ENCODE measurements at places on chromosomes 1 and 21.
A peak's percentile ranks its signal among the peaks of the same experiment; 100 is the strongest.

DNA sequence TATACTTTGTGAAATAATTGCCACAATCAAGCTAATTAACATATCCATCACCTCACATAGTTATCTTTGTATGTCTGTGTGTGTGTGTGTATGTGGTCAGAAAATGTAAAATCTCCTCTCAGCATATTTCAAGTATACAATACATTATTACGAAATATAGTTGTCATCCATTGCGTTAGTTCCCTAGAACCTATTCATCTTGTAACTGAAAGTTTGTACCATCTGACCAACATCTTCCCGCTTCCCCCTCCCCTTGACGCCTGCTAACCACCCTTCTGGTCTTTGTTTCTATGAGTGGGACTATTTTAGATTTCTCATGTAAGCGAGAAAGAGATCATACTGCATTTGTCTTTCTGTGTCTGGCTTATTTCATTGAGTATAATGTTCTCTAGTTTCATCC, 455.3 kb downstream of the KCNT2 start:
- no peak for DNase-seq

GRCh38 chr1:238061967-238062613, 171.4 kb upstream of the ZP4 start:
- DNase-seq, result no peak

- DNase-seq, result no peak
These were observed 1621.1 kb downstream of the MRPL39 start for GRCh38 chr21:23986214-23986613.

GRCh38 chr21:34129039-34129891, 55.9 kb downstream of the MRPS6 start:
- no peak for DNase-seq

GRCh38 chr1:177786176-177786745, 183.6 kb downstream of the SEC16B start:
- no peak for DNase-seq

GRCh38 chr1:91776068-91776794, 109.7 kb downstream of the TGFBR3 start:
- no peak for DNase-seq

DNA sequence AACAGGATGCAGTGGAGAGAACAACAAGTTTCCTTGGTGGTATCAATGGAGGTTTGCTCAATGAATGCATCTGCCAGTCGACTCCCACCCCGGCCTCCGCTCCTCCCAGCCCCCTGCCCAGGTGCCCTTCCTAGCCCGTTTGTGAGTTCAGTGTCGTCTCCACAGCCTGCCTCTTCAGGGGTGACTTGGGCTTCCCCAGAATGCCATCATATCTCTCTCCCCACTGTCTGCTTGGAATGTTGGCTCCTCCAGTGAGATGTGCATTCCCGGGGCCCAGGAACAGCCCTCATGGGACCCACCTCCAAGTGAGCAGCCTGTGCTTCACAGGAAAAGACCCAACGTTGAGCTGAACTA, 30.5 kb downstream of the MATN1 start:
- no peak for DNase-seq

DNA sequence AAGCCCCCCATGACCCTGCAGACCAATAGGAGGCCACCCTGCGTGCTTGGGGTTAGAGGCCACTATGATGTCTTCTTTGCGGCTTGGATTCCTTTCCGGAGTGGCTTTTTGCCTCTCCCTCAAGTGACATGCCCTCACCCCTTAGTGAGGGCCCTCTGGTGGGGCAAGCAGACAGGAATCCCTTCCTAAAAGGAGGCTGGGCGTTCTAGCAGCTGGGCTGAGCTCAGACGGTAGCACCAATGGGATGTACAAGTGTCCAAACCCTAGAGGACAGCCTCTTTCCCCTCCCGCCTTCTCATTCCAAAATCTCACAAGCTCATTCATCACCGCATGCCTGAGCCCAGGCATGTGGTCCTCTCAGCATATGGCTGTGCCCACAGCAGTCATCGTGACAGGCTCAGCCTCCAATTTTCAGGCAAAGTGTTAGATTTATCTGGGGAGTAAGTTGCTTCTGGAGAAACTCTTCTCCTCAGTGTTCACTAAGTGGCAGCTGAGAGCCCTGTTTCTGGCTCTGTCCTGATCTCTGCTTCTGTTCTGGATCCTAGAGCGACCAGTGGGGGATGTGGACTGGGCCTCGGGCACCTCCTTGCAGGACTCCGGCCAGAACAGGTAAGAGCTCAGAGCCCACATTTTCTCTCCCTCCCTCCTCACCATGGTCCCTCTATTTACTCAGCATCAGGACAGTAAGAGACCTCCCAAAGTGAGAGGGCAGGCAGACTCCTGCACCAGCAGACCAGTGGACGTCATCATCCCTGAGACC, 4.8 kb downstream of the KIAA1614 start:
- DNase-seq, result no peak

GRCh38 chr1:31762726-31763670, 1.1 kb downstream of the ADGRB2 start:
- no peak for DNase-seq

- DNase-seq, result no peak
These were observed 13.4 kb upstream of the MTARC2 start for GRCh38 chr1:220734571-220735326.

GRCh38 chr21:33028287-33028670, 2.5 kb downstream of the OLIG2 start:
- DNase-seq, result no peak

DNA sequence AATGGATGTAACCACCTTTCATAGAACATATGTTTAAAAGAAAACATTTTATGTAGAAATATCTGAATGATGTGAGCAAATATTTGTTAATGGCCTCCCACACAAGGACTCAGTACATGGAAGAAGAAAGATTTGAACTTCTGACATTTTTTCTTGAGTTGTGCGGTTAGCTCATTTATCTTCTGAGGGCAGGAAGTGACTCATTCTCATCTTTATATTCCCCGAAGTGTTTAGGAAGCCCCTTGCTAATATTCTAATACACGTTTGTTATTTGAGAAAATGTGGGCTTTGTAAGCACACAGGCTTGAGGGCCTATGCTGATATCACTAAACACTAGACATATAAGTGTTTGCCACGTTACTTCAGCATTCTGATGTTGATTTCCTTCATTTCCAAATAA, 392.5 kb upstream of the PTBP2 start:
- no peak for DNase-seq

- no peak for DNase-seq
These were observed 30.4 kb downstream of the CFAP74 start for GRCh38 chr1:1972976-1973715.

- DNase-seq, result no peak
These were observed 9.8 kb downstream of the POMGNT1 start for GRCh38 chr1:46188295-46189030.

- DNase-seq, result no peak
These were observed 1.6 kb upstream of the RUNX3 start for GRCh38 chr1:24931468-24932231.

- DNase-seq, result no peak
These were observed 117.3 kb downstream of the KAZN start for GRCh38 chr1:14715802-14716201.

DNA sequence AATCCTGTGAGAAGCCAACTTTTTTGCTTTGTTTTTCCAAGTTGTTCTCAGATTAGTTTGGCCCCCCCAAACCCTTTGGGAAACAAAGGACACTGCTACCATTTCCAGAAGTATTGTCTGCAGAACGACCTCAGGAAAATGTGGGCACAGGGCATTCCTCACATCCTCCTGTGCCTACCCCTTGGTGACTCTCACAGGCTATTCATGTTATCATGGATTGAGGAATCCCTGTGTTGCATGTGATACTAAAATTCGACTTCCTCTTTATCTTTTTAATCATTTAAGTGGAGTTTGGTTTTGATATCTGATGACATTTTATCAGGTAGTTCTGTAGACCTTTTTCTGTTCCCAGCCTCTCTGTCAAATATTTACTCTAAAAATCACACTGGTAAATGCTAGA, 184.5 kb downstream of the FASLG start:
- DNase-seq, result no peak

- DNase-seq, result no peak
These were observed 10.7 kb upstream of the C1QTNF12 start for GRCh38 chr1:1256956-1257871.

GRCh38 chr1:117501281-117501680, 104.6 kb upstream of the TENT5C start:
- DNase-seq, result no peak

DNA sequence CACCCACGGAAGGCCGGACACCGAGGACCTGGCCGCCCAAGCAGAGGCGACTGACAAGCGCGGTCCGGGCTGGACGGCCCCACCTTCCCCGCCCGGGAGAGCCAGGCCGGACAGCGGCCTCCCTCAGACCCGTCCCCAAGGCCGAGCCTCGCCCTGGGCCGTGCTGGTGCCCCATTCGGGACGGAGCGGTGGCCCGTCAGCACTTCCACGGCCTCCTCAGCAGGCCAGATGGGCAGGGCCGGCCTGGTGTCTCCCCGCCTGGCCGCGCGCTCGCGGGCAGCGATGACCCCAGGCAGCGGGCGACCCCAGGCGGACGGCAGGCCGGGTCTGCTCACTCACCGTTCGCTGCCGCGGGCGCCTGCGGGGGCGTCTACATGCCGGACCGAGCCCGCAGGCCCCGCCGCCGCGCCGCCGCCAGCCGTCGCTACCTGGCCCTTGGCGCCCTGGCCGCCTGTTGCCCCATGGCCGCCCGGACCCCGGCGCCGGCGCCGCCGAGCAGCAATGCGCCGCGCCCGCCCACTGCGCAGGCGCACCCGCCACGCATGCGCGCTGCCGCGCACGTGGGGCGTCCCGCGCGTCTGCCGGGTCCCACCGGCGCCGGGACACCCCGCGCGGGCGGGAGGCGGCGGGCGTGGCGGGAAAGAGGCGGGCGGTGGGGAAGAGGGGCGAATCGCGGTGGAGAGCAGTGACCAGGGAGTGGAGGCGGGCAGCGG, at the start of gene NADK:
Gene NADK, minus strand, starts transcription at position 521 of the 713 bp plus-strand sequence. CDS start 13,064 bp downstream, outside the sequence.
- peak; percentile 73 for DNase-seq

DNA sequence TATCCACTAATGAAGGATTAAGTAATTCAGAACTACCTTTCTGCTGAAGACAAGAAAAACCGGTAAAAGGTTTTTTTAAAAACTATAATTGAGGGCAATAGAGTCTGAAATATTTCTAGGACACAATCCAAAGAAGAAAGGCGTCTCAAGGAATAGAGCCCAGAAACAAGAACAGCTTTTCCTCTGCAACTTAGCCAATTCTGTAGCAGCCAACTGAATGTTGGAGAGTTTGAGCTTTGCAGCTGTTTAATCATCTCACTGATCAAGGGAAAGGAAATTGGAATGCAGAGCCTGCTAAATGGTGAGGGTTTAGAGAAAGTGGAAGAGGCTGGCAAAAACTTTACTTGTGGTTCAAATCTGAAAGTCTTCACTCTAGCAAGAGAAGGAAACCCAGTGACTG, 818.9 kb downstream of the KCNT2 start:
- no peak for DNase-seq

DNA sequence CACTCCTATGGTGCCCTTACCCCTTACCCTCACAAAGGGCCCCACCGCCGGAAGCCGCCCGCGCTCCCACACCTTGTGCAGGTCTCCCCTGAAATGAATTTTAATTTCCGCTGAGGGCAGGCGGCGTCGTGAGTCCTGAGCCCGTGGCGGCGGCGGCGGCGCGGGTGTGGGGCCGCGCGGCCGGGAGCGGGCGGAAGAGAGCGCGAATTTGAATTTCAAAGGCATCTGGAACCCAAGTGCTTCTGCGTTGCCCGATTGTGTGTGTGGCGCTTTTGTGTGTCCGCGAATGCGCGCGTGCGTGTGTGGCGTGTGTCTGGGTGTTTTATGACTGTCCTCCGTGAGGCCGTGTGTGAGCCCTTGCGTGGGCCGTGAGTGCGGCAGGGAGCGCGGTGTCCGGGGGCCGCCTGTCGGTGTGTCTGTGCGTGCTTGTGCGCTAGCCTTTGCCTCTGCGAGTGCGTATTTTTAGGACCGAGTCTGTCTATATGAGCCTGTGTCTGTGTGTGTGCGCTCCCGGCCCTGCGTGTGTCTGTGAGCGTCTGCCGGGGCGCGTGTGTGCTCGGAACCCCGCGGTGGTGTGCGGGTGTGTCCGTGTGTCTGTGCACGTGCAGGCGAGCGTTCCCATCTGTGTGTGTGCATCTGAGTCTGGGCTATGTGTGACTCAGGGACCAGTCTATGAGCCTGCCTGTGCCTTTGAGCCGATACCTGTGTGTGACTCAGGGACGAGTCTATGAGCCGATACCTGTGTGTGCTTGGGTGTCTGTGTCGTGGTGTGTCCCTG, 7.9 kb upstream of the ADGRB2 start:
- no peak for DNase-seq

DNA sequence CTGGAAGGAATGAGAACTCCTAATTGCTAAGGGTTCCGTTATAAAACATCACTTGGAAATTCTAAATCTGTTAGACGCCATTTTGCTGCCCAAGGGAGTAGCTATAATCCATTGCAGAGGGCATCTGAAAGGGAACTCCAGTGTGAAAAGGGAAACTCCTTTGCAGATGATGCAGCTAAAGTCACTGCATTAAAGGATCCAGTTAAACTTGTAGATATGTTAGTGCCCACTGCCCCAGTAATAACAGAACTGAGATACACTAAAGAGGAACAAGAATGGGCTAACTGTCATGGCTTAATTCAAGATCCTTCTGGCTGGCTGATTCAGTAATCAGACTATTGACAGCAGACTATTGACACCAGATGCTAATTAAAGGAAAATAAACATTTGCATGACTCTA, 81.8 kb upstream of the KIAA0040 start:
- DNase-seq, result no peak

DNA sequence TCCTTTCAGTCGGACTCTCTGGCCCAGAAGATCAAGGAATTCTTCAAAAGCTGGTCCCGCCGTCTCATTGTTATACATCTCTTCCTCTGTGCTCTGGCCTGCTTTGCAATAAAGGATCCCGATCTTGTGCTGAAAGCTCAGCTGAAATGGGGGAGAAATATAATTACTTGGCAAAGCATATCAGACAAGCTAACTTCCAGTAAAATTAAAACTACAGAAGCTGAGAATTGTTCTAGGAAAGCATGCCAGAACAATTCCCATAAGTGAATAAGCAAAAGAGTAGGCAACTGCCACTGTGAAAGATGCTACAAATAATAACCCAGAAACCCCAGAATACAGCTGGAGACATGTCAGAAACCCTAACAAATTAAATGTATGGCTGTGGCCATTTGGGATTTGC, 146.1 kb downstream of the SIPA1L2 start:
- no peak for DNase-seq

- DNase-seq, result no peak
These were observed 10.5 kb upstream of the IRF2BP2 start for GRCh38 chr1:234620272-234621126.

GRCh38 chr1:107529511-107530149, 388.8 kb downstream of the NTNG1 start:
- no peak for DNase-seq

DNA sequence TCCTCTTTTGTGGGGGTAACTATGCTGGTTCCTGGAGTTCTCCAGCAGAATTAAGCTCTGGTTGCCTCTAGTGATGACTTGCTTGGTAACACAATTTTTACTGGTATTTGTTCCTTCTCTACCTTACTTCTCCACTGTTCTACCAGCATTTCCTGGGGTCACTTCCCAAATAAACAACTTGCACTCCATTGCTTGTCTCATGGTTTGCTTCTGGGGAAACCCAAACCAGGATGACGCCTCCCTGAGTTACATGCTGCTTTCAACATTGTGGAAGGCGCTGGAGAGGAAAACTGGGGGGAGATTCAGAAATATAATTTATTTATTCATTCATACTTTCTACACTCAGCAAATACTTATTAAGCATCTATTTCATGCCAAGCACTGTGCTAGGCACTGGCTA, 55.3 kb upstream of the AK4 start:
- DNase-seq, result no peak
